ENCODE measurements at places on chromosomes 12 and 14.

GRCh38 chr12:32478858-32479725, 79.7 kb downstream of the FGD4 start:
- no peak for DNase-seq

GRCh38 chr14:68668028-68668427, 124.8 kb downstream of the ZFP36L1 start:
- DNase-seq, result no peak

- no peak for DNase-seq
Observed at GRCh38 chr12:117968826-117969659, at the start of gene KSR2. Gene KSR2, minus strand, starts transcription at chr12:117968990. Its CDS starts 735 bp downstream, at chr12:117968255.

DNA sequence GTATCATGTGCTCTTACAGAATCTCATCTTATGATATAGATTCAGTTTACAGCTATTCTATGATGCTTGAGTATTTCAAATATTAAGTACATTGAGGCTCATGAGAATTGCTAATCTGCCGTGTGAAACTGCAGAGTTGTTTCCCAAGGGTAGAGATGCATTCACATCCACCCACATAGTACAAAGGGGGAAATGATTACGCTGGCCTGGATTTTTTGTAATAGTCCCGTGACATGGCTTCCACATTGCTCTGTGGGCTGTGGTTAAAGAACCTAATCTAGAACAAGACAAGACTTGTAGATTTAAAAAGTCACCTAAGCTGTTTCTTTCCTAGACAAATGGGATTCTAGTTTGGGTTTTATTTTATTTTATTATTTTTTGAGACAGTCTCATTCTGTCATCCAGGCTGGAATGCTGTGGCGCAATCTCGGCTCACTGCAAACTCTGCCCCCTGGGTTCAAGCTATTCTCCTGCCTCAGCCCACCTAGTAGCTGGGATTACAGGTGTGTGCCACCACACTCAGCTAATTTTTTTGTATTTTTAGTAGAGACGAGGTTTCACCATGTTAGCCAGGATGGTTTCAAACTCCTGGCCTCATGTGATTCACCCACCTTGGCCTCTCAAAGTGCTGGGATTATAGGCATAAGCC, 13.0 kb upstream of the RIOX1 start:
- DNase-seq, result no peak

- DNase-seq, result no peak
Observed at GRCh38 chr12:49748306-49748705, 6.9 kb downstream of the TMBIM6 start.

- no peak for DNase-seq
Observed at GRCh38 chr12:47080725-47081502, 1.2 kb upstream of the AMIGO2 start.

DNA sequence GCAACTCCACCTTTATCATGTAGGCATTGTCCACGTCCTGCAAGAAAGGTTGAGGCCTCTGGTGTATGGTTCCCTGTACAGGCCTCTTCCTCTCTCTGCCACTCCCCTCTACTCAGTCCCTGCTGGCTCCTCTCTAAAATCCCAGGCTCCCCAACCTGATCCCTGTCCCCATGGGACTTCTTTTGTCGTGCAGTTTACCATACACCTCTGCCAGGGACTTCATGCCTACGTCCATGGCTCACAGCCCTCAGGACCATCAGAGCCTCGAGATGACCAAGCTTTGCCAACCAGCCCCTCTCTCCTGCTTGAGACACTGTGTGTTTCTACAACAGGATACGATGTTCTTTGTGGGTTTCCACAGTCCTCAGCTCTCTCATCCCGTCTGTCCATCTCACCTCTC, 2.9 kb downstream of the KRT2 start:
- DNase-seq, result no peak

GRCh38 chr14:26200687-26201086, 397.1 kb downstream of the NOVA1 start:
- no peak for DNase-seq

- no peak for DNase-seq
Observed at GRCh38 chr12:30525171-30525570, 170.5 kb downstream of the IPO8 start.

DNA sequence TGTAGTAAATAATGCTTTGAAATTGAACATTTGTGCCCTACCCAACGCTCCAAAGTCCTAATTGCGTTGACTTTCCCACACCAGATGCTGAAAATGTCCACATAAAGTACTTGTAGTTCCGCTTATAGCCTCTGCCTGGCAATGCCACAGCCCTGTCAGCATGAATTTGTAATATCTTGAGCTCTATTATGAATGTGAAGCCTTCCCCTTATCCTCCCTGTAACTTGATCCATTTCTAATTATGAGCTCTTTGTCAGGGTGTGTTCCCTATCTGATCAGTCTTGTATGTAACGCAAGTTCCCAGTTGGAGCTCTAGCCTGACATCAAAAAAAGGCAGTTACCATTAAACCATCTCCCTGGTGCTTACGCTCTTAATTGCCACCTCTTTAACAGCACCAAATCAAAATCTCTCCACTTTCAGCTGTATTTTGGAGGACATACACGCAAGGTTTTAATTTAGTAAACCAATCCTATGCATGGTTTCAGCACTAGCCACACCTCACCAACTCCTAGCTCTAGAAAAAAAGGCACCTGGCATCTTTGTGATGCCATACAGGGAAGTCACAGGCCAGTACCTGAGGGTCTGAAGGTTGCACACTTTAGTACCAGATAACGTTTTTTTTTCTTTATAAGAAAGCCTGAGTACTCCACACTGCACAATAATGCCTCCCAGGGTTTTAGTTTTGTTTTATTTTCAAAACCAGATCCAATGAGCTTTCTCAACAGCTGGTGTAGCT, 69.3 kb downstream of the EEA1 start:
- no peak for DNase-seq

- peak; percentile 47 for DNase-seq
Observed at GRCh38 chr12:121124402-121125109, 8.1 kb upstream of the P2RX7 start.

- DNase-seq, result no peak
Observed at GRCh38 chr12:57618966-57619433, 7.8 kb downstream of the ARHGEF25 start.

- DNase-seq, result no peak
Observed at GRCh38 chr12:53739214-53740129, 12.2 kb upstream of the CALCOCO1 start.

DNA sequence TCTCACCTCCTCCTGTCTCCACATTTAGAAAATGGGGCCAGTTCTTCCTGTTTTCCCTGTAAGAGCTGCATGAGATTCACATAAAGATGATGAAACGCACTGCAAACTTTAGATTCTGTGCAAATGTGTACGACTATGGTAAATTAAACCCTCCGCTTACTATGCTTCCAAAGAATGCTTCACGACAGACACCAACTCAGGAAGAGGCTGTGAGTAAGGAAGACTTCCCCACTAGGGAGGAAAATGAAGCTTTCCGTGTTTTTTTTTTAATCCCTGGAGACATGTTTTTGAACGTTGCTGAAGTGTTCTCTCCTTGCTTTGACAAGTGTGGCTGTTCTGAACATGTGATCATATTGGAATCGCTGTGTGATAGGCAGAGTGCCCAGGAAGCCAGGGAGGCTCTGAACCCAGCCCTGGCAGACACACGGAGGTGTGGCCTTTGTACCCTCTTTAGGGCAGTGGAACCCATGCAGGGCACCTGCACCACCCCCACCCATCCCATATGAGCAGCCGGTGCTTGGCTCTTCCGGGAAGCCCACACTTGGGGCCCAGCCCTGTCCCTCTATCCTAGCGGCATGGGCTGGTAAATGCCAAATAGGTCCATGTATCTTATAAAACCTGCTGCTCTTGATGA, 7.5 kb upstream of the SYNE3 start:
- DNase-seq, result no peak

DNA sequence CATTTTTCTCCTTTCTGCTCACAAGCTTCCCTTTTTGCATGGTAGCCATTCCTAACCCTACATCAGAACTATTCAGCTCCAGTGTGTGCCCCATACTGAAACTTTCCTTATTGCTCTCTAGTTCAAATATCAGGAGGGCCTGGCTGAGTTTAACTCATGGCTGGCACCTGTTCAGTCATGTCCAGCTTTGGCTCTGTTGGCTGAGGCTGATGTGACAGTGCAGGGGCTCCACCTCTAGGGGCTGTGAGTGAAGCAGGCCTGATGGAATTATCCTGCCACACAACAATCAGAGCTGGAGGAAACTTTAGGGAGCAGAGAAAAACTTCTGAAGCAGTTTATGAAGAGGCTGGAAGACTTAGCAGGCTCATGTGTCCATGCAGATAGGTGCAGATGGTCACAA, 8.5 kb downstream of the COQ6 start:
- DNase-seq, result no peak

GRCh38 chr12:14607568-14607967, 39.9 kb upstream of the PLBD1 start:
- DNase-seq, result no peak
